ENCODE measurements at places on chromosomes 3 and 15.

- DNase-seq: no peak
These were observed 305.6 kb upstream of the SEMA6D start for GRCh38 chr15:47411733-47412132.

DNA sequence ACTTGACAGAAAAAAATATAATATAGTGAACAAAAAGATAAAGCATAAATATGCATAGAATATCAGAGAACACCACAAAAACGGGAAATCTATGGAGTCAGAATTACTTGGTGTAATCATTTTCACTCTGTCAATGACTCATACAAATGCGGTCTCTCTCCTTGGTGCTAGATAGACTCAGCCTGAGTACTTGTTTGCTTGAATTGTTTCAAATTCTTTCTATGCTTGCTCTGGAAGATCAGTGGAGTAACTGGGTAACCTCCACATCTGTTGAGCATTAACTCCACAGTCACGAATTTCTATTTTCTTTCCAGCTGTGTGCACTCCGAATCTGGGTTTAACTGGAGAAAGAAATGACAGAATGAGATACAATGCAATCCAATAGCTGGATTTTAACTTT, 760.4 kb downstream of the ZPLD1 start:
- no peak for DNase-seq

DNA sequence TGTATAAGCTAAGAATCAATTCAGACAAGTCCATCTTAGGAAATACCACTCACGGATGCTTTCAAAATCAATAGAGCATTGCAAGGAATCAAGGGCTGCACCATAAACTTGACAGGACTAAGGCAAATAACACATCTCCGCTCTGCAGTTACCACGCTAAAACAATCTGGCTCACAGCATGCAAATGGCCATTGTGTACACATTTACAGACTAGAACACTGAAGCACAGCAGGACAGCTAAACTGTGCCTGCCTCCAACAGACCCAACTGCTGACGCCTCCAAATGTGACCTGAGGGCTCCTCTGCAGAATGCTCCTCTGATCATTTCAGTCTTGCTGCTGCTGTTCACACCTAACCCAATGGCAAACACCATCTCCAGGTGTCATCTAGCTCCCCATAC, 104.3 kb downstream of the MEX3B start:
- no peak for DNase-seq

- DNase-seq: no peak
These were observed 10.6 kb upstream of the SFMBT1 start for GRCh38 chr3:53056442-53056841.

- DNase-seq: peak; percentile 46
These were observed 544.2 kb downstream of the FOXP1 start for GRCh38 chr3:71039332-71039731.

DNA sequence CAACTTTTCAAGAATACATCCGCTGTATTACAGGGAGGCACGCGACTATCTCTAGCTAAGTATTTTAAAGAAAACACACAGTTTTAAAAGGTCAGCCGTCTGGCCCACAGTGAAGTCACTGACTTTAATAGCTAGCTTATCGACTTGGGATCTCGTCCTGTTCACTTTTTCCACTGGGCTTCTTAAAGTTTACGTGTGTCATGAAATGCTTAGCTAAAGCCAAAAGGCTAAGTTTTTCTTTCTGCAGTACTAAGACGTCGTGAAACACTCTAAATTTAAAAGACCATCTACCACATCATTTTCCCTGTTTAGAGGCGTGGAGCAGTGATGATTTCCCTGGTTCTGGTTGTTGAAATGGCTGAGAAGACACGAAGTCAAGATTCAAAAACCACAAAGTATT, 27.1 kb downstream of the LRIG1 start:
- DNase-seq: peak; percentile 41

DNA sequence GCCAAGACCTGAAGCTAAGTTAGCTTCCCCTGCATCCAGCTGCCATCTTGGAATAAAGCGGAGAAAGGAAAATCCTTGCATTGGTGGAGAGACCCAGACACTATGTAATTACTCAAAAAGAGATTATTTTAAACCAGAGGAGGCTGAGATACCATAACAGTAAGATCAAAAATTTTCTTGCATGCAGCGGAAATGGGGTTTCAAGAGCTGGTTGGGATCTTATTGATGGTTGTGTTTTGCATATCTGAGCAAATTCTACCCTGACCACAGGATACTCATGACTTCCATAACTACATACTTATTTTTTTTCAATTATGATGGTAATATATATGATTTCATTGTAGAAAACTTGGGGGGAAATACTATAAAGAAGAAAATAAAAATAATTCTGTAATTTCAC, 17.5 kb downstream of the TMEM158 start:
- DNase-seq: peak; percentile 64

GRCh38 chr15:48494631-48495030, 150.9 kb downstream of the FBN1 start:
- DNase-seq: no peak

- DNase-seq: no peak
These were observed 10.0 kb downstream of the KLHDC8B start for GRCh38 chr3:49181351-49181750.

- no peak for DNase-seq
These were observed 88.4 kb upstream of the TLE3 start for GRCh38 chr15:70186152-70186551.

- no peak for DNase-seq
These were observed 320.7 kb downstream of the ZNF621 start for GRCh38 chr3:40845447-40845846.

DNA sequence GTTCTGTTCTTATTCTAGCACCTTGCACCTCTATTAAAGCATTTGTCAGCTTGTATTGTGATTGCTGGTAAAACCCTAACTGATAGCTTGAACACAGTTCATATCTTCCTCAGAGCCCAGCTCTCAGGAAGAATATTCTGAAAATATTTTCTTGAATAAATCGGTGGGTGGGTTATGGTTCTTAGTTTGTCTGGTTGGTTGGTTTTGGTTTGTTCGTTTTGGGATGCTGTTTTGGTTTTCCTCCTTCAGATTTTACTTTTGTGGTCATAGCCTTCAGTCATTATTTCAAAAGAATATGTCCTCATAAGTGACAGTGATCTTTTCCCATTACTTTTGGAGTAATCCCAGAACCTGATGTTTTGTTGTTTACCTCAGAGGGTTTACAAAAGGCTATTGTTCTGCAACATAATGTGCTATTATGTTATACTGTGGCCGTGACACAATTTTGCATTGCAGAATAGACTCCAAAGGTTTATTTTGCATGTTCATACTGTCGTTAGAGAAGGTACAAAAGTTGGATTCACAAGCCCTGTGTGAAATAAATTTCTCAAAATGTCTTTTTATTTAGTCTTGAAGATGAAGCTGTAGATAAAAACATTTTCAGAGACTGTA, 2.7 kb upstream of the TMEM87A start:
- DNase-seq: peak; percentile 1

DNA sequence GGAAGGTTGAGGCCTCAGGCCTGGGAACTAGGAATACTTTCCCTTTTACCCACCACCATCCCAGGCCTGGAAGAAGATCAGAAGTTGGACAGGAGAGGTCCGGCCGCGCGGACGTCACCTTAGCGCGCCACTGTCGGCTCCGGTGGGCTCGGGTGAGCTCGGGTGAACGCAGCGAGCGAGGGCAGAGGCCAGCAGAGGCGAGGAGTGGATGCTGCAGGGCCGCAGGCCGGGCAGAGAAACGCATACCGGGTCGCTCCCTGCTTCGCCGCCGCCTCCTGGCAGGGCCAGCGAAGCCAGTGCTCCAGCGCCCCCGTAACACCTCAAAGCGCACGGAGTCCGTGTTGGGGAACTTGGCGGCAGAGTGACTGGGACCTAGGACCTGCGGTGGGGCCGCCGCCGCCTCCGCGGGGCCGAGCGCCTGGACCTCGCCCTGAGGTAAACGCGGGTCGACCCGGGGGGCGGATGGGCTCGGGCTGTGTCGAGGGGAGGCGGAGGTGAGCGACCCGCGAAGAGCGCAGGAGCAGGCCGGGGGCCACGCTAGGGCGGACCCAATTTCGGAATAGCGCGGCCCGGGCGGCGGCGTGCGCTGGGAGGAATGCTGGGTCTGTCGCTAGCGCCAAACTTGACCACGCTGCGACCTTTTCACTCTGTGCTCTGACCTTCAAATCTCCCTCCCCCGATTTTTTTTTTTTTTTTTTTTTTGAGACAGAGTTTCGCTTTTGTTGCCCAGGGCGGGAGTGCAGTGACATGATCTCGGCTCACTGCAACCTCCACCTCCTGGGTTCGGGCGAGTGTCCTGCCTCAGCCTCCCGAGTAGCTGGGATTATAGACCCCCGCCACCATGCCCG, 1.6 kb downstream of the CYP11A1 start:
- peak; percentile 7 for DNase-seq

DNA sequence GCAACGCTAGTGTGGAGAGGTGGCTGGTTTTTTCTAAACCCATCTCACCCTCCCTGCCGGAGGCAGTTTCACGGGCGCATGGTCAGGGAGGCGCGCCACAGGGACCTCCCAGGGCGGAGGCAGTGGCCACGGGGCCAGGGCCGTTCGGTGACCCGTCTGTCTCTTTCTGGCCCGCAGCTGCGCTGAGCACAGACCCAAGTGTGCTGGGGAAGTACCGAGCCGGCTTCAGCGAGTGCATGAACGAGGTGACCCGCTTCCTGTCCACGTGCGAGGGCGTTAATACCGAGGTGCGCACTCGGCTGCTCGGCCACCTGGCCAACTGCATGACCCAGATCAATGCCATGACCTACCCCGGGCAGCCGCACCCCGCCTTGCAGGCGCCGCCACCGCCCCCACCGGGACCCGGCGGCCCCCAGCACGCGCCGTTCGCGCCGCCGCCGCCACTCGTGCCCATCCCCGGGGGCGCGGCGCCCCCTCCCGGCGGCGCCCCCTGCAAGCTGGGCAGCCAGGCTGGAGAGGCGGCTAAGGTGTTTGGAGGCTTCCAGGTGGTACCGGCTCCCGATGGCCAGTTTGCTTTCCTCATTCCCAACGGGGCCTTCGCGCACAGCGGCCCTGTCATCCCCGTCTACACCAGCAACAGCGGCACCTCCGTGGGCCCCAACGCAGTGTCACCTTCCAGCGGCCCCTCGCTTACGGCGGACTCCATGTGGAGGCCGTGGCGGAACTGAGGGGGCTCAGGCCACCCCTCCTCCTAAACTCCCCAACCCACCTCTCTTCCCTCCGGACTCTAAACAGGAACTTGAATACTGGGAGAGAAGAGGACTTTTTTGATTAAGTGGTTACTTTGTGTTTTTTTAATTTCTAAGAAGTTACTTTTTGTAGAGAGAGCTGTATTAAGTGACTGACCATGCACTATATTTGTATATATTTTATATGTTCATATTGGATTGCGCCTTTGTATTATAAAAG, 1.8 kb downstream of the HES1 start:
- peak; percentile 45 for DNase-seq

DNA sequence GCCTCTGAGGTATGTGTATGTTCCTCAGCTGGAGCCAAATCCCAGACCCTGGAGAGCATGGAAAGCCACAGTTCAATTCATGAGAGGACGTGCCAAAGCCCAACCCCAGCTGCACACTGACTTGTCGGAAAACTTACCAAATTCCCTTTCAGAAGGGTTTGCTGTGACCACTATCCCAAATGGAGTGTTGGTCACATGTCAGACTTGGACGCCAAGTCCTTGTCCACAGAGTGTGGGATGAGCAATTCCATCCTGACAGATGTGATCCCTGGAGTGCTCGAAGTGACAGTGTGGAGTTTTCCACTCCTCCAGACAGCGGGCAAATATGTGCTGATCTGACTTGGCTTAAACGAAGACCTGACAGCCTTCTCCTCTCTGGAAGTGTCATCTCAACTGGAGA, 71.2 kb downstream of the RORA start:
- no peak for DNase-seq

DNA sequence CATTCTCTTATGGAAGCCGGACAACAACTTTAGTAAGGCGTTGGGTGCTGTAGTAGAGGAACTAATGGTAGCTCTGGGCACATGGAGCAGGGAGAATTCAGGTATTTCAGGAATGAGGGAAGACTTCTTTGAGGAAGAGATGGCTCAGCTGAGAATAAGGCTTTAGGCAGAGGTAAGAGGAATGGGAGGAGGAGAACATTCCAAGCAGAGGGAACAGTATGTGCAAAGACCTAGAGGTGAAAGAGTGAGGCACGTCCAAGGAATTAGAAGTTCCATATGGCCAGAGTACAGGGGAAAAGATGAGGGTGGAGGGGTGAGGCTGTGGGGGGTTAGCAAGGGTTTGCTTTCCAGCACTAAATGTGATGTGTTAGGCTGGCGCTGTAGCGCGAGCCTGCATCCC, 1.6 kb upstream of the SV2B start:
- DNase-seq: no peak

GRCh38 chr15:45162771-45163507, 24.8 kb downstream of the SHF start:
- DNase-seq: peak; percentile 68

- DNase-seq: peak; percentile 42
These were observed 93.9 kb downstream of the EOMES start for GRCh38 chr3:27628026-27628750.

DNA sequence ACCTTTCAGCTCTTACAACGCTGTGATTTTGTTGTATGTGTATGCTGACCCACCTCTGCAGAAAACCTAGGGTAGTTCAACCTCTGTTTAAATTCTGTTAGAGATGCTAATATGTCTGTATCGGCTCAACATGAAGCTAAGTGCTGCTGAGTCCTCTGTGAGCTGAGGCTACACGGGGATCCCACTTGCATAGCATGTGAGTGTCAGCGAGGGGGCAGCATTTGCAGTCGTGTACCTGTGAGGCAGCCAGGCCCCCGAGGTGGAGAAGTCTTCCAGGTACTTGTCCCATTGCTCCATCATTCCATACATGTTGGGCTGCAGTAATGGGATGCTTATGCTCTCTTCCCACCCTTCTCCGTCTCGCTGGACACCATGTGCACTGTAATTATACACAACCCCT, 3.7 kb downstream of the MKRN2OS start:
- no peak for DNase-seq

Measured in activated CD4-positive, alpha-beta T cell treated with anti-CD3 and anti-CD28 coated beads, Interleukin-10, Interleukin-2, amounts not matched to agents 100 ng/mL and 50 ng/mL, durations not matched to agents 16 hours and 8 hours (primary cell).